AG04449 (cell line): ENCODE measurements at places on chromosomes 12 and 14.
A peak's percentile ranks its signal among the peaks of the same experiment; 100 is the strongest.

- DNase-seq = no peak
These were observed at the start of gene CLEC1A for GRCh38 chr12:10098791-10099190. Gene CLEC1A (minus strand): TSS chr12:10098985. CDS start chr12:10098922, 63 bp downstream.

GRCh38 chr14:95524706-95525512 is 8.5 kb upstream of the SYNE3 start:
- no peak for DNase-seq

- DNase-seq = no peak
These were observed 191.1 kb downstream of the CALM1 start for GRCh38 chr14:90587918-90588317.

DNA sequence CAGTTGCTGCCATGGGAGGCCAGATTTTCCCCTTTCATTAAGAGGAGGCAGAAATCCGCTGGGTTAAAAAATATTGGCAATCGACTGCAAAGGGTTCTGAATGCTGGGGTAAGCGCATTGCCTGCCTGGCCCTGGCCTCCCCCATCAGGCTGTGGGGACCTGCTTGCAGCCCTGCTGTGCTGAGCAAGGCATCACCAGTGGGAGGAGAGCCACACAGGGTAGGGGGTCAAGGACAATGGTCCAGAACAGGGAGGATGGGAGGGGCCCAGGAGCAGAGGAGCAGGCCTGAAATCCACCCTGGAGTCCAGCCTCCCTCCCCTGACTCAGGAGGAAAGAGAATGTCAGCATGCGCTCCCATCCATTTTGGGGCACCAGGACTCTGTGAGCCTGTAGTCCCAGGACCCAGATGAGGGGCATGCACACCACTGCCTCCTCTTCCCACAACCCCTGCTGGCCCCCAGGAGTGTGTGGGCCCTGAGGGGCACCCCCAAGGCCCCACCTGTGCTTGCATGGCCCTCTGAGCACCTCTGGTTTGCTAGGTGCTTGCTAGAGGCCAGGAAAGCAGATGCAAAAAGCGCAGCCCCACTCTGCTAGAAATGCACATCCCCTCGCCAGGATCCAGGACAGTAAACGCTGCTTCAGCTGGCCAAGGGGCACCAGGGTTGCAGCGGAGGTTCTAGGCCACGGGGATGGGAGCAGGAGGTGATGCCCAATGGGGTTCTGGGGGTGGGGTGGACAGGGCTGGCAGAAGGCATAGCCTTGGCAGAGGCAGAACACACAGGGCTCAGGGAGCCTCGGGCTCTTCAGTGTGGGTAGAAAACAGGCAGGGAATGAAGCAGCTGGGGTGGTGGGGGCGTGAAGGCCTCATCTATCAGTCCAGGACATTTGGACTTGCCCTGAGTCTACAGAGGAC is 14.6 kb downstream of the TESC start:
- DNase-seq = no peak

GRCh38 chr12:112885236-112885635 is 21.5 kb upstream of the OAS1 start:
- no peak for DNase-seq

GRCh38 chr14:63770187-63770807 is 42.4 kb upstream of the SGPP1 start:
- peak; percentile 21 for DNase-seq

GRCh38 chr12:89392391-89392790 is 40.1 kb upstream of the DUSP6 start:
- no peak for DNase-seq

- DNase-seq = no peak
These were observed 35.6 kb downstream of the A2M start for GRCh38 chr12:9079883-9080675.

DNA sequence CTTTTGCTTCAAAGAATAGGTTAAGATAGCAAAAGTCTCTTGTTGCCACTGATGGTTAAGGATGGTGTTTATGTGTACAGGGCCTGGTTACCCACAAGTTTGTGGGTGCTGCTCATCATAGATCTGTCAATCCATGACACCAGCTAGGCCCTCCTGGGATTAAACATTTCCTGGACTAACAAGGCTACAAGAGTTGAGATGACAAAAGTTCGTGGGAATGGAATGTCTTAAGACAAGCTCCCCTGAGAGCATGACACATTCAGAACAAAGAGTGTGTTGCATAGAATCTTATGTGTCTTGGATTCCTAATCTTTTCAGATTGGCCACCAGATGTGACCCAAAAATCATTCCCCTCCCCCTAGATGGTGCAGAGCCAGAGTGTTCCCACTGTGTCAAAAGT is 592.5 kb upstream of the USP15 start:
- no peak for DNase-seq

- no peak for DNase-seq
These were observed 1.1 kb downstream of the LIN52 start for GRCh38 chr14:74085828-74086227.

DNA sequence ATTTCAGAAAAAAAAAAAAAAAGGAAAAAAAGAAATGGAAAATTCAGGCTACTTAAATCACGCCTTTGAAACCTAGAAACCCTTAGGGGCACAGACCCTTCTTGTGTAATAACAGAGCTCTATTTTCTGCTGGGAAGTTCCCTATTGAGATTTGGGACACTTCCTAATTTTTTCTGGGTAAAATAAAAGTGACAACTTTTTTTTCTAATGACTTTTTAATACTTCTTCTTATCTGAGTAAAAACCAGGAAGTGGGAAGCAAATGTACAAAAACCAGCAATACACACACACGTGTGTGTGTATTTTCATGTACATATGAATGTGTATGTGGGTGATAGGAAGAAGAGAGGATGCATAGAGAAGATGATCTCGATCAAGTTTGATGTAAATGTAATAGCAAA is 35.8 kb downstream of the ETV6 start:
- DNase-seq = no peak

DNA sequence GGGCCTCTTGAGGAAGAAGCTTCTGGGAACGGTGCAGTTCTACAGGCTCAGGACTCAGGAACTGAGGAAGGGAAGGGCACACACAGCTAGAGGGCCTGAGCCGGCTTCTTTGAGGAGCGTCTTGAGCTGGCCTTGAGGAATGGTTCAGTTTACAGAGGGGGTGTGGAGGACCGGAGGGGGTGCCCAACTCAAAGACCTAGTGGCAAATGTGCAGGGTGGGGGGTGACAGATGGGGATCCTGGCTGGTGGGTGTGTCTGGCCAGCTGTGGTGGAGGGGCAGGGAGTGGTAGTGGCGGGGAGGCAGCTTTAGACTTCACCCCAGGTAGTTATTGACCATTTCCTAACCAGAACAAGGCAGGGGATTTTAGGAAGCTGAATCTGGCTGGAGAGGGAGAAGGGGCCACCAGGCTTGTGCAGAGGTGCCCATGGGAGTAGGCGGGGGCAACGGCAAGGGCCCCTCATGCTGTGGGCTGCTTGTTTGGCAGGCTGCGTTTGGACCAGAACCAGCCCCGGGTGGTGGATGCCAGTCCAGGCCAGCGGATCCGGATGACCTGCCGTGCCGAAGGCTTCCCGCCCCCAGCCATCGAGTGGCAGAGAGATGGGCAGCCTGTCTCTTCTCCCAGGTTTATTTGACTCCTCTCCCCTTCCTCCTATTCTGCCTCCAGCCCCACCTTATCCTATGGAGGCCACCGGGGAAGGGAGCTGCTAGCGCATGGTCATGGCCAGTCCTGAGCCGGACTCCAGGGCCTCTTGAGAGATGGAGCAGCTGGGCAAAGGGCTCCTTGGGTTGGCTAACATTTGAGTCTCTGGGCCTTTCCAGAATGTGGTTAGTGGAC is 27.8 kb downstream of the PAPLN start:
- no peak for DNase-seq

- DNase-seq = no peak
These were observed 102.6 kb downstream of the OSBPL8 start for GRCh38 chr12:76457010-76457409.

GRCh38 chr12:96427269-96427729 is 27.1 kb upstream of the CDK17 start:
- peak; percentile 100 for DNase-seq

GRCh38 chr14:94408546-94409095 is 20.2 kb upstream of the SERPINA1 start:
- no peak for DNase-seq

GRCh38 chr12:16763901-16764300 is 157.9 kb upstream of the LMO3 start:
- DNase-seq = no peak

- no peak for DNase-seq
These were observed at the start of gene PRPF39 for GRCh38 chr14:45083976-45084722. Gene PRPF39 (plus strand): TSS chr14:45084116. CDS start chr14:45095240, 11,124 bp downstream.

- no peak for DNase-seq
These were observed 49.8 kb downstream of the NOC4L start for GRCh38 chr12:132194056-132194455.

GRCh38 chr12:89370850-89371249 is 18.5 kb upstream of the DUSP6 start:
- DNase-seq = no peak

- no peak for DNase-seq
These were observed 10.5 kb upstream of the ZDHHC22 start for GRCh38 chr14:77151918-77152588.

DNA sequence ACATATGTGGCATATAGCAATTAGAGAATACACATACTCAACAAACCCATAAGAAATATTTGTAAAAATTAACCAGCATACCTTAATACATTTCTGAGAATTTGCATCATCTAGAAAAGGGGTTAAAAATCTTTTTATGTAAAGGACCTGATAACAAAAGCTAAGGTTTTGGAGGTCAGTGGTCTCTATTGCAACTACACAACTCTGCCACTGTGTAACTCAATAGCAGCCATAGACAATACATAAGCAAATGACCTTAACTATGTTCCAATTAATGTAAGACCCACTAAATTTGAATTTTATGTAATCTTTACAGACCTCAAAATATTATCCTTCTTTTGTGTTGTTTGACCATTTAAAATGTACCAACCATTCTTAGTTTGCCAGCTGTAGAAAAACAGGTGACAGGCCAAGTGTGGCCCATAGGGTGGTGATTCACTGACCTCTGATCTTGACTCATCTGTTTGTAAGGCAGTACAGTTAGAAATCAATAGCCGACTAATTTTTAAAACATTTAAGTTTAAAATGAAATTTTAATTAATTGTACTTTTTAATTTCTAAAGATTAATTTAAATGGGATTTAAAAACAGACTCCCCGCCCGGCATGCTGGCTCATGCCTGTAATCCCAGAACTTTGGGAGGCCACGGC is 7.4 kb upstream of the EPS8 start:
- DNase-seq = no peak

DNA sequence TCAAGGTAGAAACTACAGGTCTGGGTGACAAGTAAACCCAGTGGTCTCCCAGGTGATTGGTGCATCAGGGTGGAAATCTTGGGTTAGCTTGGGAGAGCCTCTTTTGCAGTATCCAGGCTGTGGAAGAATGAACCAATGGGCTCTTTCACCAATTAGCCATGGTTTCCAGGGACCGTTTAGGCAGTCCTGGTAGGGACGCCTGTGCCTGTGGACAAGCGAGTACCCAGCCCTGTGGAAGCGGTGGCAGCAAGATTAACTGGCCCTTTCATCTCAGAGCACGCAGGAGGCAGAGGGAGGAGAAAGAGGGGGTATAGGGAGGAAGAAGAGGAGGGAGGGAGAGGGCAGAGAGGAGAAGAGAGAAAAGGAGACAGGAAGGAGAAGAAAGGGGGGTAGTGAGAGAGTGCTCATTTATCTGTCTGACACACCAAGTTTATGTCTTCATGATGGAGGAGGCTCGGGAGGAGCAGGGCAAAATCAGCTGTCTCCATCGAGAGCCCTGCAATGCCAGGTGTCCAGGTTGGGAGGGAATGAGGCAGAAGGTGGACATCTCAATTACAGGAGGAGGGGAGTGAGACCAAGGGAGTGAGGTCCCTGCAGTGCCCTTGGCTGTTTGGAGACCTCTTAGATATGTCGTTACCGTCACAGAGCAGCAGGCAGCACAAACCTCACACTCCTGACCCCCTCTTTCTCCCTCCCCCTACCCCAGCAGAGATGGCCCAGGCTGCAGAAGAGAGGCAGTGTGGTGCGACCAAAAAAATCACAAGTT is 4.6 kb upstream of the ZDHHC22 start:
- DNase-seq = no peak

DNA sequence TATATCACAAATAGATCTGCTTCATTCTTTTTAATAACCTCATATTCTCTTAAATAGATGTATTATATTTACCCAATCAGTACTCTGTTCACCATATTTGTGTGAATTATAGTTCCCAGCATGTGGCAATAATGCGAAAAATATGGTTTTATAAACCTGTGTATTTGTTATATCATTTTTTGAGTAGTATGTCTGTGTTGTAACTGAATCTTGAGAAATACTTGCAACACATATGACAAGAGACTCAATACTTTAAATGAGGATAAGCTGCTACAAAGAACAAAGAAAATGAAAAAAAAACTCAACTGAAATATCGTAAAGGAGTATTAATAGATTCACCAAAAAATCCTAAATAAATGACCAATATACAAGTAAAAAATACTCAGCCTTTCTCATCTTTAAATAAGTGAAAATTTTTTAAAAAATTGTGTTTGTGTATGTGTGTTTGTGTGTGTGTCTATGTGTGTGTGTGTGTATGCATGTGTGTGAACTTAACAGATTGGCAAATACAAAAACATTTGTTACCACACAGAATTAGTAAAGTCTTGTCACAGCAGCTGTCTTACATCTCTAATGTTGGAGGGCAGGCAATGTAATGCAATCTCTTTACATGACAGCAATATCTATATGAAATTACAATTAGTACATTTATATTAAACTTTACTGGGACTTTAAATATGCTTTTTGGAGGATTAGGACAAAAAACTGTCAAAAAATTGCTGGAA is 441.9 kb upstream of the MGAT4C start:
- no peak for DNase-seq

DNA sequence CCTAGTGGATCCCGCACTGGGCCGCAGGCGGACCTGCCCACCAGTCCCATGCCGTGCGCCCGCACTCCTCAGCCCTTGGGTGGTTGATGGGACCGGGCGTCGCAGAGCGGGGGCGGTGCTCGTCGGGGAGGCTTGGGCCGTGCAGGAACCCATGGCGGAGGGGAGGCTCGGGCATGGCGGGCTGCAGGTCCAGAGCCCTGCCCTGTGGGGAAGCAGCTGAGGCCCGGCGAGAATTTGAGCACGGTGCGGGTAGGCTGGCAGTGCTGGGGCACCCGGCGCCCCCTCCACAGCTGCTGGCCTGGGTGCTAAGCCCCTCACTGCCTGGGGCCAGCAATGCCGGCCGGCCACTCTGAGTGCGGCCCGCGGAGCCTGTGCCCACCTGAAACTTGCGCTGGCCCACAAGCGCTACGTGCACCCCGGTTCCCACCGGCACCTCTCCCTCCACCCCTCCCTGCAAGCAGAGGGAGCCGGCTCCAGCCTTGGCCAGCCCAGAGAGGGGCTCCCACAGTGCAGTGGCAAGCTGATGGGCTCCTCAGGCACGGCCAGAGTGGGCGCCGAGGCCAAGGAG is 100.8 kb downstream of the PLEKHA5 start:
- DNase-seq = no peak

DNA sequence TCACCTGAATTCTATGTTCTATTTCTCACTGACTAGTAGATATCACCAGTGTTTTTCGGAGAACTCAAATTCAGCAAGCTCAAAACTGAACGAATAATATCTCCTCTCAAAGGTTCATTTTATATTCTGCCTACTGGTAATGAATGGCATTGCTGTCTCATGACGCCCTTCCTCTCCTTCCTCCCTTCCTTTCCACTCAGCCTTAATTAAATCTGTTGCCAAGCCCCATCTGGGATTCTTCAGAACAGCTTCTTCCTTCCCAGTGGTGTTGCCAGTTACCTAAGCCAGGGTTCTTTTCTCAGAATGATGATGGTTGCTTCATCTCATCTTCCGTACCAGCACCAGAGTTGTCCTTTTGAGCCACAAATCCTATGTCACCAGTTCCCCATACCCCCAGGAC is 143.2 kb downstream of the SYNE2 start:
- no peak for DNase-seq
